Activated naive CD4-positive, alpha-beta T cell (primary cell): ENCODE measurements at places on chromosomes 6 and 20.

GRCh38 chr6:101108286-101108685 lies 227.2 kb upstream of the ASCC3 start:
- no peak for DNase-seq

GRCh38 chr20:47263080-47263464 lies 93.4 kb downstream of the ZMYND8 start:
- DNase-seq: no peak

DNA sequence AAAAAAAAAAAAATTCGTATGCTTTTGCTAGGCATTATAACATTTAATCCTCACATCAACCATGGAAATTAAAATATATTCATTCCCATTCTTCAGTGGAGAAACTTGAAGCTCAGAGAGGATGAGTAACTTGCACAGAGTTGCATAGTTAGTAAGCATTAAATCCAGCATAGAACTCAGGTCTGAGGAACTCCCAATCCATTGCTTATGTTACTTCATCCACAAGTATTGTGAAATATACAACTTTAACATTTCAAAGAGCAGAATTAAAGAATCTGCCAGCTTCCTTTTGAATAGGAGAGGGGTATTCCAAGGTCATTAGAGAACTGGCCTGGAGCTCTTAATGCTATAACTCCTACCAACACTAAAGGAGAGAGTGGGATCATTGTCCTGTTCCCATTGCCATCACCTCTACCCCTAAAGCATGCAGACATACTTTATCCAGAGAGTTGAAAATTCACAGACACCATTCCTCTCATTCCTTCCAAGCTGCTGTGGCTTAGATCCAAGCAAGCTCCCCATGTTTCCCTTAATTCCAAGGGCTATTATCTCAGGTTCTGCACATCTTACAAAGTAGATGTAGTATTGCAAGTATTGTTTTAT lies 91.9 kb downstream of the FLRT3 start:
- DNase-seq: no peak

GRCh38 chr6:39861663-39862062 lies 69.5 kb downstream of the DAAM2 start:
- DNase-seq: no peak

- DNase-seq: no peak
Observed at GRCh38 chr6:93575495-93576267, 156.3 kb upstream of the EPHA7 start.

DNA sequence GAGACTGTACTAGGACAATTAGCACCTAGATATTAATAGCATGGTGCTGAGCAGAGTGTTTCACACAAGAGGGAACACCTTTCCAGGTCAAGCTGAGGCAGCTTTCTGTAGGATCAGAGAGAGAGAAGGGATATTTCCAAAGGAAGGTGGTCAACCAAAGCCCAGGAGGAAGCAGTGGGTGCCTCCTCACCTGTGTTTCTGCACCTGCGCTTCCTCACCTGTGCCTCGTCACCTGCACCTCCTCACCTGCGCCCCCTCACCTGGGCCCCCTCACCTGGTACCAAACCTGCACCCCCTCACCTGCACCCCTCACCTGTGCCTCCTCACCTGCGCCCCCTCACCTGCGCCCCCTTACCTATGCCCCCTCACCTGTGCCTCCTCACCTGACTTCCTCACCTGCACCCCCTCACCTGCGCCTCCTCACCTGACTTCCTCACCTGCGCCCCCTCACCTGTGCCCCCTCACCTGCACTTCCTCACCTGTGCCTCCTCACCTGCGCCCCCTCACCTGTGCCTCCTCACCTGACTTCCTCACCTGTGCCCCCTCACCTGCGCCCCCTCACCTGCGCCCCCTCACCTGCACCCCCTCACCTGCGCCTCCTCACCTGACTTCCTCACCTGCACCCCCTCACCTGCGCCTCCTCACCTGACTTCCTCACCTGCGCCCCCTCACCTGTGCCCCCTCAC lies 67.9 kb downstream of the TTLL2 start:
- no peak for DNase-seq

GRCh38 chr20:58566981-58567380 lies 51.8 kb upstream of the APCDD1L start:
- no peak for DNase-seq

GRCh38 chr6:113564371-113565171 lies 292.6 kb upstream of the MARCKS start:
- DNase-seq: no peak

GRCh38 chr6:65706436-65706835 lies 590 bp downstream of the EYS start:
- no peak for DNase-seq

- DNase-seq: no peak
Observed at GRCh38 chr20:59305908-59306655, 5.7 kb downstream of the EDN3 start.

DNA sequence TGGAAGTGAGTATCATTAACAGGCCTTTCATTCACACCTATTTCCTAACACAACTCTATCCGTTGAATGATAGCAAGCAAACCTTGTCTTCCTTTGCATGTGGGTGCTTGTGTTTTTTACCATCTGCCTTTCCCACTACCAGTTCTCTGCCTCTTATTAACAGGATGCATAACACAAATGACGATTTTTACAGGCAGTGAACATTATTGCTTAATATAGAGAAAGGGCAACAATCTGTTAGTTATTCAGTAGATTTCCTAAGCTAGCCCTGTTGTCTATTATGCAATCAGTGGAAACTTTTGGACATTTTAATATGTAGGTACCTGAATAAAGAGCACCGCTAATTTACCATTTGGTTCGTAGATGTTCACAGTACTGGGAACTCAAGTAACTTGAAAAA lies 348.8 kb upstream of the PLCB4 start:
- DNase-seq: no peak

DNA sequence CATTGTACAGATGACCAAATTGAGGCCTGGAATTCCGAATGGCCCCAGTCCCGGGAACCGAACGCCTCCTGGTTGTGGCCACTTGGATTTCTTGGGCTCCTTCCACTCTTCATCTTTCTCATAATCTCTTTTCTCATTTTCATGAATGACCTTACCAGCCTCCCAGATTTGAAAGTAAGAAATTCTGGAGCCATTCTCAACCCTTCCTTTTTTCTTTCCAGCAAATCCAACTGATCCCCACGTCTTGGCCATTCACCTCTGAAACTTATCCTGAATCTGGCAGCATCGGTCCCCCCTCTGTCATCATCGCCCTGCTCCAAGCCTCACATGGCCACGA lies 5.9 kb upstream of the SLC12A5 start:
- no peak for DNase-seq

DNA sequence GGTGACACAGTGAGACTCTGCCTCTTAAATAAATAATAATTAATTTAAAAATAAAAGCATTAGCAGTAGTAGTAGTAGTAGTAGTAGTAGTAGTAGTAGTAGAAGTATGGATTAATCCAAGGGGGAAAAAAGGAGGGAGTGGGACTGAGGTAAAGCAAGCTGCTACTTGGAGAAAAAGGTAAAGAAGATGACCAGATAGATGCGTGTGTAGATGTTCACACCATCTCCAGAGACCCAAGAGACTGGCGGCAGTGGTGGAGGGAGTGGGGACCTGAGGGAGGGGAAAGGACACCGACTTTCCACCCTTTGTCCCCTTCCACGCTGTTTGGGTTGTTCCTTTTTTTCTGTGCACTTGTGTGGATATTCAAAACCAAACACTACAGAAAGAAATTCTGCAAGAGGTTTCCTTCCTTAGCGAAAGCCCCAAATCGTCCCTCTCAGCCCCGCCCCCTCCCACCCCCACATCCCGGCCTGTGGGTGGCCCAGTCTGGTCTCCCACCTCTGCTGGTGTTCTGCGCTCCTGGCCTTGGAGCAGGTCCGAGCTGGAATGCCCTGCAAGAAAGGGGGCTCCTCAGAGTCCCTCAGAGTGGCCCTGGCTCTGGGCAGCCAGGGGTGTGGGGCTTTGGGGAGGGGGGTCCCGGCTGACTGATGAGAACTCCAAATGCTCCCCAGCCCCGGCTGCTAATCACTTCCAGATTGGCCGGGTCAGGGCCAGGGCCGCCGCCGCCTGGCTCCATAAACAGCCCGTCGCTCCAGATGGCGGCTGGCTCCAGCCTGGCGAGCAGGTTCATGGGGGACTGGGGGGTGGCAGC lies 60.2 kb downstream of the UBE2V1 start:
- no peak for DNase-seq

DNA sequence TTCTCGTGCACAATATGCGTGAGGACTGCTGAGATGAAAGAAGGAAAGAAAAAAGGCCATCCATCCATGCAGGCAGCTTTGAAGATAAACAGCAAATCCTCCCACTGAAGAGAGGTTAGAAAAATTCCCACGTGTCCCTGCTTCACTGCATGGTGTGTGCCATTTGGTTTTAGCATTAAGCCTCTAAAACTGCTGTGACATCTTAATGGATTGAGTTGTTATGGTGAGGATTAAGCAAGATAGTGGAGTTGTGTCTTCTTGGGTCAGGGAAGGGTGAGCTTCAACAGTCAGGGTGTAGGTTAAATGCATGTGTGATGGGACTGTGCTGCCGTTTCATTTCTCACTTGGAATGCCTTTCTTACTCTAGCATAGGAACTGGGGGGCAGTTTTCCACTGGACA lies 50.5 kb downstream of the ZNF831 start:
- DNase-seq: no peak

DNA sequence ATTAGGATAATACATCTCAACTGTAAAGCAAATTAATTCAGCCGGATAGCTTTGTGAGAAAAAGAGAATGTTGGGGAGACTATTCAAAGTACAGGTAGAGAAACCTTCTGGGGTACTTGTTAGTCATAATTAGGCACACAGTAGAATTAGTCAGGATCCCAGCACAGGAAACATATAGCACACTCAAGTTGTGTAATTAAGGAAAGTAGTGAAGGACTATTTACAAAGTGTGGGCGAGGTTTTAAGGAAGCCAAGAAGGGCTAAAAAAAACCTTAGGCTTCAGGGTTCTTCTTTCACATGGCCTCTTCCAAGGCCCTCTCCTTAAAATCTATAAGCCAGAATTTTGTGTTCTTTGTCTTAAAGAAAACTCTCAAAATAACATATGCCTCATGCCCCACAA lies 126.7 kb downstream of the RTN4IP1 start:
- no peak for DNase-seq

DNA sequence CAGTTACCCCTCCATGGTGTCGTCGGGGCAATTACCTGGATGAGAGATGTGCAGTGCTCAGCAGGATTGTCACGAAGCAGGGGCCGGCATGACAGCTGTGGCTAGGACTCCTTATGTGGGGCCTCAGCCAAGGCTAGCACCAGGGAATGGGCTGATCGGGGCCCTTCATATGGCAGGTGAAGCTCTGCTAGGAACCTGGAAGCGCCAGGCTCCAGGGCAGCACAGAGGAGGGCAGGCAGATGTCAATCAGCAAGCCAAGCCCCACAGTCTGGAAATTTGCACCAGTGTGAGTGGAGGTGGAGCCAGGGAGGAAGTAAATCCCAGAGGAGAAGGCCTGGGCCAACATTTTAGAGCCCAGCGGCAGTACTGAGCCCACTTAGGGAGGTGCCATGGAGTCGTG lies 21.2 kb downstream of the SYNDIG1 start:
- no peak for DNase-seq

DNA sequence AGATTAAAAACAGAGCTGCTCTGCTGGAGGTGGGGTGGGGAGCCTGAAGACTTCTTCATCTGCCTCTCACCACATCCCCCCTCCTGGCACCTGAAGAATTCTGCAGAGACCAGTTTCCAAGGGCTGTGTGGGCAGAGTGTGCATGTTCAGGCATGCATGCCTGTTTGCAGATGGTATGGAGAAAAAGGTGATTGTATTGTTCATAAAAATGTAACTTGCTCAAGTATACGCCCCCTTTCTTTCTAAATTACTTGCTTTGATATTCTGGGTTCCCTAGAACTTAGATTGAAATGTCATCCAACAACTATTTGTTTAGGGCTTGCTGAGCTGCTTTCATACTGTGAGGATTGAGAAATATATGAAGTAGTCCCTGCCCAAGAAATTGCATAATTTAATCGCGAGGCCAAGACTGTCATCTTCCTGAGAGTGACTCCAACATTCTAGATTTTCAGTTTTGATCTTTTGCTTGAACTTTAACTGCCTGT lies 83.6 kb downstream of the LCA5 start:
- DNase-seq: no peak

DNA sequence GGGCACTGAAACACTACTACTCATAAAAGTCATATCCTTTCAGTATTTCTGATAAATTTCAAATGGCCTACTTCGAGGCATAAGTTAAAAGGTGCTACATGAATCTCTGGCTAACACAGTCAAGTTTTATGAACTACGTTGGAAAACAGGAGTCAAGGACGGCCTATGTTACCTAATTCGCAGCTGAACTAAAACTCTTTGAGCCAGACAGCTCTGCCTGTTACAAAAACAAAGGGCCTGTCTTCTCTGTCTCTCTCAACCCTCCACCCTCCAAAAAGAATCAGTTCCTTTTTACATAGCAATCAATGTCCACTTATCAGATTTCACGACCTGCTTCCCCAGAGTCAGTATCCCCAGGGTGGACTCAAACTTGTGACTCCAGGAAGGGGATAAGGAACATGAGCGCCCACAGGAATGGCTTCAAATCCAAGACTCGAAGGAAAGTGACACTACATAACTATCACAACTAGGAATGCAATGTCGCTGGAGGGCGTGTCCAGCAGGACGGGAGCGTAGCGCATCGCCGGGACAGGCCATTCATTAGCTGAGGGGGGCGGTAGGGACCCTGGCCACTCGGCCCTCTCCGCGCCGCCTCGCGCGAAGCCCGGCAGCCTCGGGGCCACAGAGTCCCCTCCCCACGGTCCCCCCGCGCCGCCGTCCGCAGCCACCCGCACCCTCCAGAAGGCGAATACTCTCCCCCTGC lies 591 bp downstream of the IBTK start:
- DNase-seq: no peak

DNA sequence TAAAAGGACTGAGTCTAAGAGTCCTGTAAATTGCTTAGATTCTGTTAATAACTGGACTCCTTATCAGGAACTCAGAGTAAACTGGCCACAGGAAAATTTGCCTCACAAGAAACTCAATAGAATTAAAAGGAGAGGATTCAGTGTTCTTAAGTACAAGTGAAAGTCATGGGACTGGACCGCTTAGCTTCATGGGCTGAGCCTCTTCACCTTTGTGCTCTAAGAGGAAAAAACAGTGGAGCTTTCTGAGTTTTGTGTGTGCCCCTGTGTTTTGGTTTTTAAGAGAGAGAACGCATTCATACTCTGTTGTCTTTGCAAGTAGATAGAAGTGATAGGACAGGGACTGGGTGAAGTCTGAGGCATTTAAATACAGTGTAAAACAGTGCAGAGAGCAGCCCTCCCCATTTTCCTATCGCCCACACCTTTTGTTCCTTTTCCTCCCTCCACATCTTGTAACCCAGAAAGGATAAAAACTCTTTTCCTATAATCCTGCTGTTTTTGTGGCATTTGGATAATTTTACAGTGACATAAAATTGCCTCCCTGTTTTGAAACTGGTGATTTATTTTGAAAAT lies 49.6 kb downstream of the FOXO3 start:
- no peak for DNase-seq
